ENCODE measurements at places on chromosomes 13 and 19.

- no peak for DNase-seq
Observed at GRCh38 chr13:98206946-98207345, 29.9 kb upstream of the RNF113B start.

GRCh38 chr13:112824429-112824828 lies 134.6 kb downstream of the ATP11A start:
- no peak for DNase-seq

GRCh38 chr13:38421590-38422560 lies 72.2 kb downstream of the UFM1 start:
- DNase-seq: no peak

DNA sequence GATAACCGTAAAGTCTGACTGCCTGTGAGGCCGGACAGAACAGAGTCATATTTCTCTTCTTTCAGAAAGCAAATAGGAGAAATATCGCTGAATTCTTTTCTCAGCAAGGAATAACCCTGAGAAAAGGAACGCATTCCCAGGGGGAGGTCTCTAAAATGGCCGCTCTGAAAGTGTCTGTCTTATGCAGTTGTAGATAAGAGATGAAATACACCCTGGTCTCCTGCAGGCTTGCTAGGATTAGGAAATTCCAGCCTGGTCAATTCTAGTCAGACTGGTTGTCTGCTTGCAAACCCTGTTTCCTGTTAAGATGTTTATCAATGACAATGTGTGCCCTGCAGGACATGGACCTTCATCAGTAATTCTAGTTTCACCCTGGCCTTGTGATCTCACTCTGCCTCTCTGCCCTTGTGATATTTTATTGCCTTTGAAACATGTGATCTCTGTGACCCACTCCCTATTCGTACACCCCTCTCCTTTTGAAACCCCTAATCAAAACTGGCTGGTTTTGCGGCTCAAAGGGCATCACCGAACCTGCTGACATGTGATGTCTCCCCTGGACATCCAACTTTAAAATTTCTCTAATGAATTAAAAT lies 934.8 kb upstream of the SPRY2 start:
- no peak for DNase-seq

Data from T-helper 1 cell (primary cell).